GM12891 (cell line): ENCODE measurements at places on chromosomes 16 and 17.

- no peak for DNase-seq
Measured at GRCh38 chr16:11967195-11967911, 2.3 kb downstream of the TNFRSF17 start.

- DNase-seq: no peak
Measured at GRCh38 chr16:49499869-49500610, 126.4 kb downstream of the C16orf78 start.

DNA sequence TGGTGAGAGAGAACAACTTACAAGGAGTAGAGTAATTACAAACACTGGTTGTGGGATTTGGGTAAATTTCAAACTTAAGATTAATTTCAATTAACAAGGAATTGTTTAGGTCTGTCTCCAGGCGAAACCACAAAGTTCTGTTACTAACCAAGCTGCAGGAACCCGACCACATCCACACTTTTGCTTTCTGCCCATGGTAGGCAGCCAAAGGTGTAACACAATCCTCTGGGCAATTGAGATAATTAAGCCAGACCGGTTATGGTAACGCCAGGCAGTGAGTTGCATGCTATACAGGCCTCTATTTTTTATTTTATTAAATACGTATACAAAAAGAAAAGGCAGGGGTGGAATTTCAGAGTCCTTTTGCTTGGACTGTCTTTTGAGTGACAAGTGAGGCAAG is 12.0 kb downstream of the KCNJ2 start:
- DNase-seq: no peak

DNA sequence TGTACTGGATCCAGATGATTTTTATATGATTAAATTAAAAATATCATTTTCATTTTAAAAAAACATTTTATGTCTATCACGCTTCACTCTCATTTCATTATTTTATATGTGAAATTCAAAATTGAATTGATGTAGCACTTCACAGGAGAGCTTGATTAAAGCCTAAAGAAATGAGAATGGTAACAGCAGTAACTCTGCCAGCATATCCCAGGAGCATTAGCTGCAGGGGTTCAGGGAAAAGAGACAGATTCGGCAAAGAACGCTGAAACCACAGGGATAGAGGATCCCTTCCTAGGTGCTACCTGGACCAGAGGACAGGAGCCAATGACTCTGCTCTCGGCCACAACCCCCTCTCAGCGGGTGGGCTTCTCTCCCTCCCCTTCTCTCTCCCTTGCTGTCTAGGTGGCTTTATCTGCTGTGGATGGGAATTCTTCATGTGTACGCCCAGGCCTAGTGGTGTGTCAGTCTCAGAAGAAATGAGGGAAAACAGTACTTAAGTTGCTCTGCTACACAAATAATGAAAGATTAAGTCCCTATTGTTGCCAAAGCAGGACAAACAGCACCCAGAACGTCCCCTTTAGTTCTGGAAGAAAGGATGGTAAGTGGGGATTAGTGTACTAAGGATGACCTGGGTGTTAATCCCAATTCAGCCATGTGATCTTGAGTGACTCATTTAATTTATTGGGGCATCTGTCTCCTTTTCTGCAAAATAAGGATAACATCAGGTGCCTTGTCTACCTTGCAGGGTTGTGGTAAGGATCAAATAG is 123.3 kb downstream of the CDK5R1 start:
- DNase-seq: no peak

GRCh38 chr17:18038861-18039534 is at the start of the genes ATPAF2 and GID4:
Gene ATPAF2, minus strand, starts transcription at chr17:18039168. Its CDS starts 155 bp downstream, at chr17:18039013.
Gene GID4, plus strand, starts transcription at chr17:18039408. Its CDS starts 57 bp downstream, at chr17:18039465.
- DNase-seq: peak; percentile 97

GRCh38 chr16:71669926-71670536 is 44.0 kb downstream of the MARVELD3 start:
- DNase-seq: no peak

DNA sequence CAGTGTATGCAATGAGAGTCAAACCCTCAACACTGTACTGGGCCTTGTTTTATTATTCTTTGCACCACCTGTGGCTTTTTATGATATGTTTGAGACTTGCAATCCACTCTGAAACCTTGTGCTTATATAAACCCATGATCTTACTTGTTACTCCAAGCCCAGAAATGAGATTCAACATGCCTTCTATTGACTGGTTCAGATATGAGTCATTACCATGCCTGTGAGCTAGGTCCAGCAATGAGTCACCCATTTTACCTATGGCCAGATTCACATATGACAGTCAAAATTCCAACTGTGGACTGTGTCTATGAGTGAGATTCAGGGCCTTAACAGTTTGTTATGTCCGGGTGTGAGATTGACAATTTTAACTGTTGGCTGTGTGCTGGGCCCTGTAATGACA is 1846.1 kb downstream of the TP53TG3F start:
- DNase-seq: no peak

DNA sequence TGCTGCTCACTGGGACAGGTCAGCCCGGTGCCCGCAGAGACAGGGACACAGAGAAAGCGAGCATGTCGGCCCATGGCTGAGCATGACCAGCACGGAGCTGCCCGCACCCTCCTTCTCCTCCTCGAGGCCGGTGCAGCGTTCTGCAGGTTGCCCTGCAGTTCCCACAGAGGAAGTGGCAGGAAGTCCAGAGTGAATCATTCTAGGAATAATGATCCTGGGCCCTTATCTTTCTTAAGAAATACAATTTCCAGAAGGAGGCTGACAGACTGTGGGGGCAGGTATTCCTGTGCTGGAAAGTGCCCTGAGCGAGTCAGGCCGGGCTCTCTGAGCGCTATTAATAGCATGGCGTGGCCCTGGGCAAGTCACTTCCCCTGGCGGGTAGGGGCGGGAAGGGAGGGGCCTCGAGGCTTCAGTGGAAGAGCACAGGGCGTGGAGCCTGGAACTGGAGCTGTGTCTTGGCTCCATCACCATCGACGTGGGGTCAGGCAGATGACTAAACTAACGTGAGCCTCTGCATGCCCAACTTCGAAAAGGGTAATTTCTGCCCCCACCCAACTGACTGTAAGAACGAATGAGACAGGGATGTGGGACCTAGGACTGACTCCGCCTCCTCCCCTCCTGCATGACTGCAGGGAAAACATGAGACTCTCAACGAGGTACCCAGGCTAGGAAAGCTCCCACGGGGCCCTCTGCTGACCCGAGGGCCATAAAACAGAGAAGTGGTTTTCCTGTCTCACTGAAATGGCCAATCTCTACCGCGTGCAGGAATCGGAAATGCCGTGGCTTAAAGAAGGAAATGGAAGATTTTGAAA is 9.8 kb downstream of the TMEM204 start:
- peak; percentile 59 for DNase-seq

GRCh38 chr17:30093463-30094147 is 23.0 kb upstream of the NSRP1 start:
- DNase-seq: peak; percentile 51

GRCh38 chr17:46976626-46977270 is 2.3 kb downstream of the RPRML start:
- DNase-seq: no peak

- DNase-seq: no peak
Measured at GRCh38 chr17:64182325-64183012, 52.5 kb upstream of the ERN1 start.

DNA sequence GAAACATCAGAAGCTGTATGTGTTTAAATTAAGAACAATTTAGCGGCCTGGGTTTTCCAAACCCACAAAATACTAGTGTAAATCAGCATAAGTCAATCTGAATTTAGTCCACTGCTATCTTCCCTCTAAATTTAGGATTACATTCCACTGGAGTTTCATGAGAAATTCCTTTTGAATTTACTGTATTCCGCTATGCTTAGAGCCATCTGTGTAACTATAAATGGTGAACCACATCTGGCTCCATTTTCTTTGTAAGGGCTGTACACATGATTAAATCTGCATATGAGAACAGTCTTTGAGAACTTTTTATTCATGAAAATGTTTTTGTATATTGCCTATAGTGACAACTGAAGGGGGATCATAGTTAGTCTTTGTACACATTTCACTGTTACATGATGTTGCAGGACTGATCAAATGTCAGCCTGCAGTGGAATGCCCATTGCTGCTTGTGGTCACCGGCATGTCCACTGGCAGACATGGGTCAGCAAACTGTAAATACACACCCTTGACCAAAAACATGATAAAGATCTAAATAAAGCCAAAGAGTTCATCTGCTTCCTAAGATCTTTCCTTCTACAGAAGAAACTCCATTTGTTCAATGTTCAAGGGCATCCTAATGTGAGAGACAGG is 36.8 kb downstream of the RPGRIP1L start:
- DNase-seq: no peak

DNA sequence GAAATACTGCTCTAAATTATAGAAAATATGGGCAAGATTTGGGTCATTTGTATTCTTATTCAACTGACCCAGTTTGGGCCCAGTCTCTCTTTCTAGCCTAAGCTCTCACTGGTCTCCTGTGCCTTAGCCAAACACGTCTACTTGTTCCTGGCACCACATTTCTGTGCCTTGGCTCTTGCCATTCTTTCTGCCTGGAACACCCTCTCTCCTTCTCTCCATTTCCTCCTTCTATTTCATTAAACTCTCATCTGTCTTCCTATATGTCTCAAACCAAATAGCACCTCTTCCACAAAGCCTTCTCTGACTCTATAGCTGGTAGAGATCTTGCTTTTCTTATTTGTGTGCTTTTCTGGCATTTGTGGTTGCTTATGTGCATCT is 37.7 kb upstream of the NUFIP2 start:
- DNase-seq: no peak

DNA sequence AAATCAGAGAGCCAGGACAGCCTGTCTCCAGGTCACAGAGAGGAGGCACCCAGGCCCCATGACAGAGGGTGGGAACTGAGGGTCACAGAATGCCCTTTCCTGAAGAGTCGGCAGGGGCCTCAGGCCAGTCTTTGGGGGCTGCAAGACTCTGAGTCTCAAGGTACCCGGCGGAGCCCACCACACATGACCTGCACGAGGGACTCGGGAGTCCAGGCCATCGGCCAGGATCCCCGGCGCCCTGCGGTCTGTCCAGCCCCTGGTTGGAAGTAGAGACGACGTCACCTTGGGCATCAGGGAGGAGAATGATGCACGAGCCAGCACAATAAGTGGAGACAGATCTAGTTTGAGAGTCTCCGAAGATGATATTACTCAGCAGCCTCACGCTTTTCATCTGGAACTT is 234.7 kb upstream of the SDK2 start:
- DNase-seq: no peak

DNA sequence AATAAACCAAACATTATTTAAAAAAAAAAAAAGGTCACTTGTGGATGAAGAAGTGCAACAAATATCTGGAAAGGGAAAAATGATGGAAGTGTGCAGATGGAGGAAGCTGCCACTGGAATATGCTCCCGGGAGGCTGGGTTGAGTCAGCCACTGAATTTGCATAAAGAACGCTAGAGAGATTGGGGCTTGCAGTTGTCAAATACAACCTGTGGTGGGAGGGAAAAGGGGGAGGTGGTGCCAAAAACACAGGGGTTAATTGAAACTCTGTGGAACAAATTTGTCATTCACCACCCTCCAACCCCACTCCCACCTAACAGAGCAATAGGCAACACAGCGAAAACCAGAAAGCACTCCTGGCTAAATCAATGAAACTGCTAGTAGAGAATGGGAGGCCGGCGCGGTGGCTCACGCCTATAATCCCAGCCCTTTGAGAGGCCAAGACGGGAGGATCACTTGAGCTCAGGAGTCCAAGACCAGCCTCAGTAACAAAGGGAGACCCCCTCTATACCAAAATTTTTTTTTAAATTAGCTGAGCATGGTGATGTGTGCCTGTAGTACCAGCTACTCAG is 37.6 kb upstream of the RPL38 start:
- no peak for DNase-seq

DNA sequence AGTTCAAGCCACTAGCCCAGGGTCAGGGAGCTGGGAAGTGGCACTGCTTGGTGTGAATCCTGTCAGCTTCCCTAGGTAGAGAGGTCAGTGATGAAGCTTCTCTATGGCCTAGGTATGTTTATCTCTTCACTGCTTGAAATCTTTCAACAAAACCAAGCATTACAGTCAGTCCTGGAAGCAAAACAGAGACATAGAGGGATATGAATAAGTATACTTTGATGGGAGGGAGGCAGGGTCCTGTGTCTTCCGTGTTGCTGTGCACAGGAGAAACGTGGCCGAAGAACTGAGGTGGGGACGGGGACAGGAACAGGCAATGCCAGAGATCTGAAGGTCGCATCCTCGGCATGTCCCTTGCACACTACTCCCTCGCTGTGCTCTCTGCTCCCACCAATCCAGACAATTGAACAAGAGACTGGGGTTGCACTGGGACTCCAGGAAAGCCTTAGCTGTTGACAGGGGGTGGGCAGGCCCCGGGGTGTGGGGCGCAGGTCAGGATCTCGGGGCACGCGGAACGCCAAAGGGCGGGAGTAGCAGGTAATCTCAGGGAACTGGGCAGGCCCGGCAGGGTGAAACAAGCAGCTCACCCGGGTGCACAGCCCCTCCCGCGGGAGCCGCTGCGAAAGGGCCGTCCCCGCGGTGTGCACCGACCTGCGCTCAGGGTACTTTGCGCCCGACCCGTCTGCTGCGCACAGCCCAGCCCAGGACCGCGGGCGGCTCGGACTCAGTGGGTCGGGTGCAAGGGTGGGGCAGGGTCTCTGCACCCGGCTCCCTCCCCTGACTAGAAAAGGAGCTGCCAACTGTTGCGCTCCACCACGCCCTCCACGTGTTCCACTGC is at the start of gene MT1H:
Gene MT1H, plus strand, starts transcription at position 810 of the 835 bp plus-strand sequence. CDS start 71 bp downstream, outside the sequence.
- no peak for DNase-seq

GRCh38 chr17:50146927-50147665 is 3.4 kb downstream of the PPP1R9B start:
- no peak for DNase-seq

DNA sequence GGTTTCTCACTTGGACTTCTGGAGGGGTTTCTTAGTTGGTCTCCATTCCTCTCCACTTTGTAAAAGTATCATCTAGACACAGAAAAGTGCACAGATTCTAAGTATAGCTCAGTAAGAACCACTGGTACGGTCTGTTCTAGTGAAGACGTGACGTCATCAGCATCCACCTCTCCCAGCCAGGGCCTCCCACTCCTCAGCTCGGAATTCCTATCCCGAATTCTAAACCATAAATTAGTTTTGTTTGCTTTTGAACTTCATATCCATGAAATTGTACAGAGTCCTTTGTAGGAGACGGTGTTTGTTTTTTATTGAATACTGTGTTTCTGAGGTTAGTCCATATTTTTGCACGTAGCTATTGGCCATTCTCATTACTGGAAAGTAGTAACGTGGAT is 25.5 kb downstream of the FOXK2 start:
- DNase-seq: no peak

DNA sequence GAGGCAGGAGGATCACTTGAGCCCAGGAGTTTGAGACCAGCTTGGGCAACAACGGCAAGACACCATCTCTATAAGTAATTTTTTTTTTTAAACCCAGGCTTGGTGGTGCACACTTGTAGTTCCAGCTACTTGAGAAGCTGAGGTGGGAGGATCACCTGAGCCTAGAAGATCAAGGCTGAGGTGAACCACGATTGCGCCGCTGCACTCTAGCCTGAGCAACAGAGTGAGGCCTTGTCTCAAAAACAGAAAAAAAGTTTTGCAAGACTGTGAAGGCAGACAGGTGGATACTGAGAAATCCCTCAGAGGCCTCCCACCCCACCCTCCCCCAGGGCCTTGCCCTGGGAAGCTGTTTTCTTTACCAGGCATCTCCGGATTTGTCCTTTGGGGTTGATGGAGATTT is 125.4 kb downstream of the MGAT5B start:
- DNase-seq: no peak
